ENCODE measurements at places on chromosomes 12 and 14.
A peak's percentile ranks its signal among the peaks of the same experiment; 100 is the strongest.

- peak; percentile 82 for DNase-seq
- no peaks in the 10 kb centered on the region for H3K36me3 ChIP-seq
- no peak overlapping the region for H3K27ac ChIP-seq
- H3K4me3 ChIP-seq, result no peak overlapping the region
- no peaks in the 10 kb centered on the region for H3K4me1 ChIP-seq
- H3K27me3 ChIP-seq, result no peaks in the 10 kb centered on the region
Measured at GRCh38 chr12:52372216-52373154, 5.2 kb upstream of the KRT85 start.

DNA sequence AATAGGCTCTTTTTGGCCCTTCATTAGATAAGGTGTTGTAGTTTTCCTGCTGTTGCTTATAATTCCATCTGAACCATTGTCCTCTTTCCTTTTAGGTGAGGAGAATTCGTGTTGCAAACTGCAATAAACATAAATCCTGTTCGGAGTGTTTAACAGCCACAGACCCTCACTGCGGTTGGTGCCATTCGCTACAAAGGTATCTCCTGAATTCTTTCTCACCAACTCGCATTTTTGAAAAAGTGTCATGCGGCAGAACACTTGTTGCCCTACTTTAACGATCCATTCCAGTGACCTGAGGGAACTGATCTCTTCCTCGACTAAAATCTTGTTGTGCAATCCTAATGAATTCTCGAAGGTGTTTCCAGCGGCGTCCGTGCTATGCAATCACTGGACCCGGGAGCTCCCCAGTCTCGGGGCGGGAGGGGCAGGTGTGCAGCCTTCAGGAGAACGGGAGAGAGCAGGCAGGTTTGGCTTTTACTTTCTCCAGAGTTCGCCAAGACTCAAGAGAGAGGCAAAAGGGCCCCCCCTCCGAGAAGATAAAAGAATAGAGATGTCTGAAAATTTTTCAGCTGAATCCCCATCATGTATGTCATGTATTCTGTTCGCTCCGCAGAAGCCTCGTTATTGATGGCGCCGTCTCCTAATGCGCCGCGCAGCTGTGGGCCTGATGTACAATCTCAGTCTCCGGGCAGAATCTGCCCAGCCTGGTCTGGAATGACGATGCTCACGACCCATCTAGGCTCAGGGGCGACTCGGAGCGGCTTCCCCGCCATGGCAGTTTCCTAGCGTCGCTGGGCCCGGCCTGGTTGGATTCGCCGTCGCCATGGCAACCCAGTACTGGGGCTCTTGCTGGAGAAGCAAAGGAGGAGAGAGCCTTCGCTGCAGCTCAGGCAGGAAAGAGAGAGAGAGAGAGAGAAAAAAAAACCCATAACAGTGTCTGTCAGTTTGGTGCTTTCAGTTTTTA lies 38.2 kb downstream of the PLXNC1 start:
- H3K27me3 ChIP-seq, result no peaks in the 10 kb centered on the region
- no peaks in the 10 kb centered on the region for H3K36me3 ChIP-seq
- H3K4me3 ChIP-seq, result no peak overlapping the region
- H3K4me1 ChIP-seq, result no peaks in the 10 kb centered on the region
- no peak for DNase-seq
- H3K27ac ChIP-seq, result no peak overlapping the region

GRCh38 chr12:103652808-103653207 lies 65.7 kb downstream of the STAB2 start:
- H3K27me3 ChIP-seq, result no peaks in the 10 kb centered on the region
- no peak for DNase-seq
- H3K27ac ChIP-seq, result no peak overlapping the region
- H3K4me3 ChIP-seq, result no peak overlapping the region

DNA sequence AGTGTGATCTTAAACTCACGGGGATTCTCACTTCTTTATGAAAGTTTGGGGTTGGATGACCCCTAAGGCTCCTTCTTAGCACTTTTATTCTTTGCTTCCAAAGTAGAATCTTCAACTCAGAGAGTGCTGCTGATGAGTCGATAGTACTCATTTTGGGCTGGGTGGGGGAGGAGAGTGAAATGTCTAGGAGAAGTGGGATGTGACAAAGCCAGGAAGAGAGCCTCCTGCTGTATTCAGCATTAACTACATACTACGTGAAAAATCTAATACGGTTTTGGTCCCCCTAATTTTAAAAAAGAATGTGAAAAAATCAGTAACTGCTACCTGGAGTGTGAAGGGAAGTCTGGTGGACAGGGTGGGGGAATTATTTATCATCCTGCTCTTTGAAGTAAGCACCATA lies 148.3 kb downstream of the SAMD4A start:
- H3K4me1 ChIP-seq, result peaks cover 44% of the 10 kb centered on the region
- H3K4me3 ChIP-seq, result no peak overlapping the region
- H3K36me3 ChIP-seq, result no peaks in the 10 kb centered on the region
- no peak overlapping the region for H3K27ac ChIP-seq
- no peak for DNase-seq
- H3K27me3 ChIP-seq, result no peaks in the 10 kb centered on the region

- peaks cover 18% of the 10 kb centered on the region for H3K4me1 ChIP-seq
- no peak overlapping the region for H3K4me3 ChIP-seq
- no peaks in the 10 kb centered on the region for H3K36me3 ChIP-seq
Measured at GRCh38 chr12:1656902-1657301, 27.9 kb downstream of the WNT5B start.

- no peaks in the 10 kb centered on the region for H3K4me1 ChIP-seq
- DNase-seq, result no peak
- H3K27ac ChIP-seq, result no peak overlapping the region
- H3K27me3 ChIP-seq, result no peaks in the 10 kb centered on the region
- H3K36me3 ChIP-seq, result no peaks in the 10 kb centered on the region
- H3K4me3 ChIP-seq, result no peak overlapping the region
Measured at GRCh38 chr14:84541018-84541417, 988.9 kb upstream of the FLRT2 start.

- H3K4me3 ChIP-seq, result no peak overlapping the region
- DNase-seq, result no peak
- H3K27ac ChIP-seq, result no peak overlapping the region
- H3K27me3 ChIP-seq, result no peaks in the 10 kb centered on the region
Measured at GRCh38 chr14:64459405-64460136, 5.7 kb upstream of the AKAP5 start.

GRCh38 chr14:101980700-101981099 lies 16.3 kb downstream of the DYNC1H1 start:
- no peaks in the 10 kb centered on the region for H3K27me3 ChIP-seq
- DNase-seq, result peak; percentile 42
- peaks cover 4% of the 10 kb centered on the region for H3K4me1 ChIP-seq
- no peak overlapping the region for H3K4me3 ChIP-seq

DNA sequence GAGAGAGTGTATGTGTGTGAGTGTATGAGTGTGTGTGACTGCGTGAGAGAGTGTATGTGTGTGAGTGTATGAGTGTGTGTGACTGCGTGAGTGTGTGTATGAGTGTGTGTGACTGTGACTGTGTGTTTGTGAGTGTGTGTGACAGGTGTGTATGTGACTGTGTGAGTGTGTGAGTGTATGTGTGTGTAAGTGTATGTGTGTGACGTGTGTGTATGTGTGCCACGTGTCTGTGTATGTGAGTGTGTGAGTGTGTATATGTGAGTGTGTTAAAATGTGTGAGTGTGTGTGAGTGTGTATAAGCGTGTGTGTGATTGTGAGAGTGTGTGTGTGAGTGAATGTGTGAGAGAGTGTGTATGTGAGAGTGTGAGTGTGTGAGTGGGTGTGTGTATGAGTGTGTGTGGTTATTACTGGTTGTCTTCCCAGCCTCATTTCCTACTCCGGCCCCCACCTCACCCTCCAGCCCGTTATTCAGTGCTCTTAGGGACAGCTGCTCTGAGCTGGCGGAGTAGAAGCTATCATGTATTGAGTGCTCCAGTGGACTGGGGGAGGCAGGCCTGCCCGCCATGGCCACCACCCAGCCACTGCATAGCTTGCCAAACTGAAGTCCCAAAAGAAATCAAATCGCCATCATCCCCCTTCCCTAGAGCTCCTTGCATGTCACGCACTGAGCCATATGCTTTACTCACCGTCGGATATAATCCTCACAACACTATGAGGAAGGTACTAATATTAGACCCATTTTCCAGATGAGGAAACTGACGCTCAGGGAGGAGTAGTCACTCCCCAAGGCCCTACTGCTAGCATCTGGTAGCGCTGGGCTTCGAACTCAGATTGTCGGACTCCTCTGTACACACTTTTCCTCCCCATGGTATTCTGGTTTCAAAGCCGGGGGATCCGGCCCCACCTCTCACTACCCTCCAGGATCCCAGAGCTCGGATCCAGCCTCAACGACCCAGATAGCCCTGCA lies 10.3 kb upstream of the MYL2 start:
- H3K27ac ChIP-seq, result no peak overlapping the region
- H3K4me3 ChIP-seq, result no peak overlapping the region
- H3K27me3 ChIP-seq, result no peaks in the 10 kb centered on the region
- no peaks in the 10 kb centered on the region for H3K4me1 ChIP-seq
- no peaks in the 10 kb centered on the region for H3K36me3 ChIP-seq

GRCh38 chr14:31968107-31968810 lies 108.8 kb upstream of the ARHGAP5 start:
- peak overlapping the region; percentile 59 for H3K27ac ChIP-seq
- no peak for DNase-seq
- H3K27me3 ChIP-seq, result no peaks in the 10 kb centered on the region
- no peaks in the 10 kb centered on the region for H3K36me3 ChIP-seq

- no peak for DNase-seq
- no peaks in the 10 kb centered on the region for H3K4me1 ChIP-seq
- no peak overlapping the region for H3K27ac ChIP-seq
- H3K36me3 ChIP-seq, result no peaks in the 10 kb centered on the region
Measured at GRCh38 chr14:56027916-56028712, 90.1 kb upstream of the PELI2 start.

DNA sequence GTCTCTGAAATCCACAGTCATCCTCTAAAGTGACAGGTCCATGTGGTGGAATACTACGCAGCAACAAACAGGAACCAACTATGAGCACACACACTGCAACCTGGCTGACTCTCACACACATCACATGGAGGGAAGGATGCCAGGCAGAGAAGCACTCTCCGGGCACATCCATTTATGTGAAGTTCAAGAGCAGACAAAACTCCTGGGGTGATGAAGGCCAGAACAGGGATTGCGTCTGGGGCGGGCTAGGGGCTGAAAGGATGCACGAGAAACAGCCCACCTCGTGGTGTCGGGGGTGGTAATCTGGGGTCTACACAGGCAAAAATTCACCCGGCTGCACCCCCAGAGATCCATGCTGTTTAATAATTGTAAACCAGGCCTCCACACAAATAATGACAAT lies 100.2 kb downstream of the DICER1 start:
- H3K27me3 ChIP-seq, result no peaks in the 10 kb centered on the region
- no peak overlapping the region for H3K27ac ChIP-seq
- no peak for DNase-seq

DNA sequence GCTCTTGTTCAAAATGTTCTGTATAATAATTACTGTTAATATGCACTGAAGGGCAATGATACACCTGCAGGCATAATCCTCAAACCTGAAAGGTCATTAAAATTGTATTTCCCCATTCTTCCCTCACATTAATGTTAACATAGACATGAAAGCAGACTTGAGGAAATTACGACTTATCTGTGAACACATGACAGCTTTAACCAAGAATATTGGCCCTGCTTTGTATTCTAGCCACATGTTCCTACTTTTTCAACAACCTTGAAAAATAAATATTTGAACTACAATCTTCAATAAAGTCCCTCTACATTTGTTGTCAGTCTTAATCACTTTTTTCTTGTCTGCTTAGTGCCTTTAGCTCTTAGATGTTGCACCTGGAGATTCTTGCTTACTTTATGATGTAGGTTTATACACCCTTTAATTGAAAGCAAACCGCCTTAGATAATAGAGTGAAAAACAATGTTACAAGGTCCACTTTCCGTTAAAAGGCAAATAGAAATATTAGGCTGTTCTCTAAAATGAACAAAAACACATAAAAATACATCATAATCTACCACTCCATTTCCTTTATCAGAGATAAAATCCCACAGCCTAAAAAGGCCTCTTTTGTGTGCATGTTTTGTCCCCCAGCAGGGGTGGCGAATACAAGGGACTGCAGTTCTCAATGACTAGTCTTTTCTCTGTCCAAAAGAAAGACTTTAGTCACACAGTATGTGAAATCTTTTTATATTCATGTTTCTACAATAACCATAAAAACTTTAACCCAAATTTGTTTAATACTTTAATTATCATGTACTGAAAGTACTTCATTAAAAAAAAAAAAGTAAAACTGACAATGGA lies 55.9 kb downstream of the ZFC3H1 start:
- no peak overlapping the region for H3K4me3 ChIP-seq
- H3K27ac ChIP-seq, result no peak overlapping the region
- H3K27me3 ChIP-seq, result no peaks in the 10 kb centered on the region
- no peak for DNase-seq
- H3K4me1 ChIP-seq, result no peaks in the 10 kb centered on the region

- no peaks in the 10 kb centered on the region for H3K36me3 ChIP-seq
- H3K27ac ChIP-seq, result no peak overlapping the region
- H3K4me1 ChIP-seq, result no peaks in the 10 kb centered on the region
- H3K27me3 ChIP-seq, result no peaks in the 10 kb centered on the region
- no peak overlapping the region for H3K4me3 ChIP-seq
Measured at GRCh38 chr12:70557583-70558191, 79.5 kb downstream of the PTPRB start.

- no peak overlapping the region for H3K27ac ChIP-seq
- DNase-seq, result no peak
- H3K36me3 ChIP-seq, result no peaks in the 10 kb centered on the region
Measured at GRCh38 chr14:89881839-89882238, 72.7 kb downstream of the EFCAB11 start.

DNA sequence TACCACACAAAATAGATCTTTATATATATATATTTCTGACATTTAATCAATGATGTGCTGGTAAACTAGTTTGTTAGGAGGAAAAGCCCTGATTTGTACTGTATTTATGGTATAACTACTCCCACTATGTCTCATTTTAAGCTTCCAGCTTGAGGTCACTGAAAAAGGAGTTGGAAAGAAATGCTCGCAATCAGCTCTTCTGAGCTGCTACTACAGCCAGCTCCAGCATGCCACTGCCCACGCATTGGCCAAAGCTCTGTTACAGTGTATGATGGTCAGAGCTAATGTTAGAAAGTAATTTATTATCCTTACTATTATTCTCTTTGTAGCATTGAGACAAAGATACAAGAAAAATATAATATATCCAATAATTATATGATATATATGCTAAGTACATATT lies 55.0 kb upstream of the PCED1B start:
- H3K4me1 ChIP-seq, result no peaks in the 10 kb centered on the region
- H3K4me3 ChIP-seq, result no peak overlapping the region
- DNase-seq, result no peak
- no peaks in the 10 kb centered on the region for H3K27me3 ChIP-seq
- no peaks in the 10 kb centered on the region for H3K36me3 ChIP-seq
- H3K27ac ChIP-seq, result no peak overlapping the region

DNA sequence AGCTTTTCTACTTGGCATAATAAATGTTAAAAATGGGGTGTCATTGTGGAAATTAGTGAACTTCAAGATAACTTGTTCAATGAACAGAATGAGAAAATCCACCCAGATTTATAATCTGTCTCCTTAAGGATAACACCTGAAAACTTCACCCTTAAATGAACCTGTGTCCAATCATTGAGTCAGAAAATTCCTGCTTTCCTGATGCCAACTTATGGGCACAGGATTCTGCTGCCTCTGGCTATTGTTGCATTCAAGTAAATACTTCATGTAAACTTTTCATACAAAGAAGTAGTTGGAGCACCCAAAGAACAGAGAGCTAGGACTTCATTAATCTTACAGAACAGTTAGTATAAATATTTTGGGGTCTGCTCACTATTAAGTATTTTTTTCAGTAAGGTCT lies 98.9 kb upstream of the PLEKHA5 start:
- no peaks in the 10 kb centered on the region for H3K36me3 ChIP-seq
- no peaks in the 10 kb centered on the region for H3K27me3 ChIP-seq
- H3K4me3 ChIP-seq, result no peak overlapping the region
- no peak overlapping the region for H3K27ac ChIP-seq

- H3K36me3 ChIP-seq, result no peaks in the 10 kb centered on the region
- no peaks in the 10 kb centered on the region for H3K27me3 ChIP-seq
- DNase-seq, result peak; percentile 59
- H3K27ac ChIP-seq, result no peak overlapping the region
Measured at GRCh38 chr12:5173511-5174011, 129.9 kb downstream of the KCNA5 start.

Measured in right lobe of liver (tissue), 6 donors.